ENCODE measurements at places on chromosomes 7 and 10. TPM values are rescaled to one million over a fixed set of nuclear protein-coding genes. Genes with fewer than 3 reads are reported as not detected.

Gene HOGA1
- not detected for polyA plus RNA-seq

GRCh38 chr10:119705434-119705831, 20.4 kb upstream of the INPP5F start:
- no peak for DNase-seq

Gene MLXIPL
- polyA plus RNA-seq = 2.6 TPM

GRCh38 chr7:139108266-139109187, 993 bp downstream of the ZC3HAV1 start:
- peak; percentile 38 for DNase-seq
